Activated CD4-positive, CD25-positive, alpha-beta regulatory T cell treated with anti-CD3 and anti-CD28 coated beads, Interleukin-2, amount 50 U/mL, for 72 hours (primary cell): ENCODE measurements at places on chromosomes 6 and 20.

DNA sequence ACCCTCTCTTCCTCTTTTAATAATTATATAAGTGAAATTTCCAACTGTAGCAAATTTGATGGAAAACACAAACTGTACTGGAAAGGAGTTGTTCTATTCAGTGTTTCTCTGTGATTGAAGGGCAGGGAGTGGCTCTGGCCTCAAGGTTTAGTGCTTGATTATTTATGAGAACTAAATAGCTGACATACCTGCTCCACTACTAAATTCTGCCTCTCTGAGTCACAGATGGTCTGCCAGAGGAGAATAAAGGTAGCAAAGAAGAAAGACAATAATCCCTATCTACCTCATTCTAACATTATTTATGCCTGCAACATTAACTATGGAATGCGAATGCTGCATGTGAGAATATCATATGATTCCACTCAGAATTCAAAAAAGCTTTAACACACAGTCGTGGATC is 9.3 kb downstream of the BMP5 start:
- no peak for DNase-seq

DNA sequence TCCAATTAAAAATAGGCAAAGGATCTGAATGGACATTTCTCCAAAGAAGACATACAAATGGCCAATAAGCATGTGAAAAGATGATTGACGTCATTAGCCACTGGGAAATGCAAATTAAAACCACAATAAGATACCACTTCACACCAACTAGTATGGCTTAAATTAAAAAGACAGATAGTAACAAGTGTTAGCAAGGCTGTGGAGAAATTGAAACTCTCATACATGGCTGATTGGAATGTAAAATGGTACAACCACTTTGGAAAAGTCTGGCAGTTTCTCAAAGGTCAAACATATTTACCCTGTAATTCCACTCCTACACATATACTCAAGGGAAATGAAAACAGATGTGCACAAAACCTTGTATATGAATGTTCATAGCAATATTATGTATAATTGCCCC is 83.6 kb downstream of the CEP57L1 start:
- DNase-seq: no peak

- DNase-seq: no peak
These were observed 239.7 kb downstream of the ATXN1 start for GRCh38 chr6:16521528-16521927.

DNA sequence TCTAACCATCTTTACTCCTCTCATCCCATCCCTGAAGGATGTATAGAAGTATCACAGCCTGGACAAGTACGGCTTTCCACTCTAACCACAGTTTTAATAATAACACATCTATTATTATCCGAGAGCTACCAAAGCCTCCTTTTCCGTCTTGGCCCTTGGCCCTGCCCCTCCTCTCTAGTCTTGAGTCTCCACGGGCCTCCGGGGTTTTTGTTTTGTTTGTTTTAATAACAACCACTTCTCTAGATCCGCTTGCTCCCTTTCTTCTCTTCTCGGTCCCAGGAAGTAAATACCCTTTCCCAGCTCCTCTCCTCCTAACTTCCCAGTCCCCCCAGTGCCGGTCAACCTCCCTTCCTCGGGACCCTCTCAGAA is 661 bp downstream of the LCA5 start:
- no peak for DNase-seq

- DNase-seq: no peak
These were observed 193.4 kb upstream of the PRDM1 start for GRCh38 chr6:105892577-105893262.

GRCh38 chr6:52141596-52141995 is 44.6 kb upstream of the IL17A start:
- no peak for DNase-seq

GRCh38 chr6:166541366-166541765 is 45.1 kb downstream of the RAMACL start:
- peak; percentile 39 for DNase-seq

DNA sequence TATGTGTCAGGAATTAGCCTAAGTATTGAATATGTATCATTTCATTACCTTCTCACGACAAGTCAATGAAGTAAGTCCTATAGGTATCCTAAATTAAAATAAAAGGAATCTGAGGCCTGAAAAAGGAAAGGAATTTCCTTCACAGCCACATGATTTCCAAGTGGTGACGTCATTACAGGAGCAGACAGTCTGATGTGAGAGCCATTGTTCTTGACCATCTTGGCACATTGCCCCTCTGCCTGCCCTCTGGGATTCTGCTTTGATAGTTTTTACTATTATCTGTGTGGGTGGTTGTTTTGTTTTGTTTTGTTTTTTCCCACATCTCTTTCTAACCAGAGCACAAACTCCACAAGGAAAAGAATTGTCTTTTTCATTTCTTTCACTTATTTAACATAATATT is 219.8 kb upstream of the UFL1 start:
- no peak for DNase-seq

DNA sequence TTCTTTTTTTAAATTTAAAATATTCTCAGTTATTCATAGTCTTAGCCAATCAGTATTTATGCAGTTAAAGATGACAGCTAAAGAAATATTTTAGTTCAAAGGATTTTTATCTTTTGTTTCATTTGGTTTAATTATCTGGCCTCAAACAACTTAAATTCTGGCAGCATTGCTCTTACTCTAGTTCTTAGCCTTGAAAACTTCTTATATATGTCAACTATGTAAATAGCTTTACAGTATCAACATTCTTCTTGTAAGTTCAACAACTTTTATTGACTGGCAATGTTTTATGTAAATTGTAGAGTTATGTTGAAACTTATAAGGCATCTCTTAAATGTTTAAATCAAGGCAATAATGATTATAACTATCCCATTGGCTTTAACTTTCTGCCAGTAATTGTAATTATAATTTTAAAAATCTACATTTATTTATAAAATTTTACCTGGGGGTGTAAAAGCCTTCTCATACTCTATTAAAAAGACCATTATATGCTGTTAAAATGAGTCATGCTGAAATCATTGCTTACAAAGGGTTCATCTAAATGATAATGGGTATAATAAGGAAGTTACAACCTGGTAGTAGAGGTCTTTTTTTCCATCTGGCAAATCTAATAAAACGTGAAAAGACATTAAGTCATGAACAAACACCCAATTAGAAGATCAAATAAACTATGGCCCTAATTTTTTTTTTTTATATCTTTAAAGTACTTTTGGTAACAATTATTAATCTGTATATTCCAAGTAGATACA is 45.8 kb upstream of the FAM184A start:
- no peak for DNase-seq

DNA sequence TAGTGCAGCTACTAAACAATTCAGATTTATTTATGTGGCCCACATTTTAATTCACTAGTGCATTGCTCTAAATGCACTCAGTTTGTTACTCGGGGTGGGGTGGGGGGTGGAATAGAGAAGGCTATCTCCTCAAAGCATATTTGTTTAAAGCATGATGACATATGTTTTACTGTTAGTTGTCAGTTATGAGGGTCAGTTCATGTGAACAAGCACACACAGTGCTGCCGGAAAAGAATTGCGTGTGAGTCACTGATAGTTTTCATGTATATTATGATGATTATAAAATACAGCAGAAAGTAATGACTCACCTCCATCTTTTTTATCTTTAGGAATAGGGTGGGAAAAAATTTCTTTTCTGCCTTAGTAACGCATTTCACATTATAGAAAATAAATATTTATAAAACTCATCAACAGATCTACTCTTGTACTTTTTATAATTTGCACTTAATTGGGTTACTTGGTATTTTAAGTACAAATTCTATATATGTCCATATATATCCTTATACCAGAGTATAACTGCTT is 42.2 kb upstream of the STXBP5 start:
- DNase-seq: no peak

- DNase-seq: no peak
These were observed 13.5 kb upstream of the DAAM2 start for GRCh38 chr6:39778581-39779255.

DNA sequence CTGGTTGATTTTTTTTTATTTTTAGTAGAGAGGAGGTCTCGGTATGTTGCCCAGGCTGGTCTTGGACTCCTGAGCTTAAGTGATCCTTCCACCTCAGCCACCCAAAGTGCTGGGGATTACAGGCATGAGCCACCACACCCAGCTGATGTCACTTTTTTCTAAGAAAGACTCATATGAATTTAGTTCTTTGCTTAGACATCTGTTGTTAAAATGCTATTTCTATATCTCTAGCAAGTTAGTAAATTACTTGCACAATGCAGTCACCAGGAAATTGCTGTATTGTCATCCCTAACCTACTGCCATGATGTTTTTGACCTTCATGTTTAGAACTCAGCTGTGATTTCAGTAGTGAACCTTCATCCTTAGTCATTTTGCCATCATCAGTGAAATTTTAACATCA is 5.7 kb downstream of the KDM1B start:
- DNase-seq: no peak

GRCh38 chr6:88142297-88142668 is 23.9 kb downstream of the CNR1 start:
- no peak for DNase-seq

DNA sequence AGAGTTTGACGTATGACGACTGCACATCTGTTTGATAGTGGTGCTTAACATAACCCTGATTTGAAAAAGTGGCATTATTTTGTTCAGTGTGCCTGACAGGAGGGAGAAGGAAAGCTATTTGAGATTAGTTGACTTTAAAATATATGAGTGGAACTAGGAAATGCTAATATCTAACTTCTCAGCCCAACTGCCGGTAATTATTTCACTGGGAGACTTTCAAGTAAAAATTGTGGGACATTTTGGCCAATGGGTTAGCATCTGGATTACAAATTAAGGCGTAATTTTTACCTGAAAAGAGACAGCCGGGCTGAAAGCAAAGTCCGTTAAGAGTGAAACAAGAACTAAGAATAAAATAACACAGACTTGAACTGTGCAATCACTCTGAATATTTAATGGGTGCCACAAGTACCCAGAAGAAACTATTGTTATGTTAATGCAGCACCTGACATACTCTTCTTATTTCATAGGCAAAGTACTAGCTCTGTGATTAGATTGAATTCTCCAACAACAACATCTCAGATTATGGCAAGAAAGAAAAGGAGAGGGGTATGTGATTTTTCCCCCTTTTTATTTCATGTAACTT is 2.0 kb downstream of the HEY2 start:
- no peak for DNase-seq

GRCh38 chr20:59411170-59411569 is 110.8 kb downstream of the EDN3 start:
- no peak for DNase-seq

DNA sequence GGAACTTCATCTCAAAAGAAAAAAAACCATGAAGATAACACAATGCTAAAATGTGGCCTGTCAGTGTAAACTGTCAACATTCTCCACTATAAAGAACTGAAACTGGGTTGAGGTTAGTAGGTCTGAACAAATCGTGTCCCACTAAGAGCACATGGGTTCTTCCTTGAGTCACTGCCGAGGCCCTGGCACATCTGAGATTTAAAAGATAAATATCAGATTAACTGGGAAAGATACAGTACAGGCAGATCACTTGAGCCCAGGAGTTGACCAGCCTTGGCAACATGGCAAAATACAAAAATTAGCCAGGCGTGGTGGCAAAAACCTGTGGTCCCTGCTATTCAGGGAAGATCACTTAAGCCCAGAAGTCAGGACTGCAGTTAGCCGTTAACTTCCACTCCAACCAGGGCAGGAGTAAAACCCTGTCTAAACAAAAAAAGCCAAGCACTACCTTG is 5.6 kb downstream of the EEF1A1 start:
- DNase-seq: no peak

GRCh38 chr6:53067849-53068361 is 2.7 kb downstream of the FBXO9 start:
- no peak for DNase-seq

DNA sequence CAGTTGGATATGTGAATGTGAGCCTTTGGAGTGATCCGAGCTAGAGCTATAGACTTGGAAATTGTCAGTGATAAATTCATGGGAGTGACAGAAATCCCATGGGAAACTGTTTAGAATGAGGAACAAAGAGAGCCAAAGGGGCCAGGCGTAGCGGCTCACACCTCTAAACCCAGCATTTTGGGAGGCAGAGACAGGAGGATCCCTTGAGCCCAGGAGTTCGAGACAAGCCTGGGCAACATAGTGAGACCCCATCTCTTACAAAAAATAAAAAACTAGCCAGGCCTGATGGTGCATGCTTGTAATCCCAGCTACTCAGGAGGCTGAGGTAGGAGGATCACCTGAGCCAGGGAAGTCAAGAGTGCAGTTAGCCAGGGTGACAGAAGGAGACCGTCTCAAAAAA is 39.3 kb upstream of the SOX4 start:
- no peak for DNase-seq

DNA sequence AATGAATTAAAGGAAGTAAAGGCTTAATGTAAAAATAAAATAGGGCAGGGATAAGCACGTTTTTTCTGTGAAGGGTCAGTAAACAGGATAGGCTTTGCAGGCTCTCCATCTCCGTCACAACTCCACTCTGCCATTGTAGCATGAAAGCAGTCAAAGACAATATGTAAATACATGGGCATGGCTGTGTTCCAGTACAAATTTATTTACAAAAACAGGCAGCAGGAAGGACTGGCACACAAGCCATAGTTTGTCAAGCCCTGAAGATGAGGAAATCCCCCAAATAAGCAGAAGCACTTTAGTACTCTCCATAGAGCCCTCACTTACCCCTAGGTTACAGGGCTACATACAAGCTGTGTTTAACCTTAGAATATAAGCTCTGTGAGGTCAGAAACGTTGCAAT is 8.9 kb upstream of the FBXO9 start:
- no peak for DNase-seq

GRCh38 chr6:11805259-11806053 is 26.9 kb upstream of the ADTRP start:
- DNase-seq: no peak

DNA sequence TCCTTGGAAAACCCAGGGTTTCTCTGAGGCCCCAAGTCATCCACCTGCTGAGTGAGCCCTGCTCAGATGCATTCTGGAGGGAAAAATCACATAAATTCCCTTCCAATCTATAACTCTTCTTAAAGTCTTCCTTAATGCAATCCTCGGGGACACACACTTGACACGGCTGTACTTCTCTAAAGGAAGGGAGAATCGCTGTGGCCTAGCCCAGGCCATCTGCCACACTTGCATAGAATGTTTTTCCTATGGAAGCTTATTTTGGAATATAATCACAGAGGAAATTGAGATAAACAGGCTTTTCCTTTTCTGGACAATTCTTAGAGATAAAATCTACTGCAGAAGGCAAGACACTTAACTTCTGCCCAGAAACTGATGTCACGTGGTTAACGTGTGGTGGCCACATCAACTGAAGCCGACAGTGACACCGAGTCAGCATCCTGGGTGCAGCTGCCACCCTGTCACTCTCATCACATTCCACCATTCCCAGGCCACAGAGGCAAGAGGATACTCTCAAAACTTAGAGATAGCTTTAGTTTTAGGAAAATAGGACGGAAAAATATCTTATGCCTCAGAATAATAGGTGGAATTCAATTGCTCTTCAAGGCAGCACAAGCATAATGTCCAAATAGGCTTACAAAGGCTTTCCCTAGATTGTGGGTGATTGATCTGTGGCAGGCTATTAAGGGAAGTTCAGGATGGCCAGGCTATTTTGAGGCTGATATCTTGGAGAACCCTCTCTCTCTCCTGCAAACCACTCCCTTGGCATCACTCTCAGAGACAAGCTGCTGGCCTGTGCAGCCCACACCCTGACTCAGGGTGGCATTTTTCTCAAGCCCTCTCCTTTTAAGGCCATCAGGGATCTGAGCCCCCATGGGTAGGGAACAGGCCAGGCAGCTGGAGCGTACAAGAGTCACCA is 29.6 kb downstream of the PSMB1 start:
- no peak for DNase-seq

- no peak for DNase-seq
These were observed 5.3 kb downstream of the FBXO5 start for GRCh38 chr6:152977556-152977955.

GRCh38 chr20:38855356-38855755 is 49.9 kb downstream of the PPP1R16B start:
- DNase-seq: no peak
